ENCODE measurements at places on chromosomes 5 and 9.

DNA sequence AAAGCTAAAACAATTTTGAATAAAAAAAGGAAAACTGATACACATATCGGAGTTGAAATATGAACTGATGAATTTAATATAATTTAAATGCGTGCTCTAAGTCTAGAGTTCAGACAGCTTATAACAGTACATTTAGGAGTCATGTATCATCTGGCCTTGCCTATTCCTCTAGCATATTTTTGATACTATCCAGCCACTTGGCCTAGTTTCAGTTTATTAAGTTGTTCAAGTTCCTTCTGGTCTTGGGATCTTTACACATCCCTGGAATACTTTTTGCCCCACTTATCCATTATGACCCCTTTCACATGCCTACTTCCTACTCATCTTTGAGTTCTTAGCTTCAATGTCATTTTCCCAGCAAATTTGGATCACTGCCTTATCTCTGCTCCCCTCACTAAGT, 192.4 kb upstream of the EFNA5 start:
- no peak for DNase-seq

DNA sequence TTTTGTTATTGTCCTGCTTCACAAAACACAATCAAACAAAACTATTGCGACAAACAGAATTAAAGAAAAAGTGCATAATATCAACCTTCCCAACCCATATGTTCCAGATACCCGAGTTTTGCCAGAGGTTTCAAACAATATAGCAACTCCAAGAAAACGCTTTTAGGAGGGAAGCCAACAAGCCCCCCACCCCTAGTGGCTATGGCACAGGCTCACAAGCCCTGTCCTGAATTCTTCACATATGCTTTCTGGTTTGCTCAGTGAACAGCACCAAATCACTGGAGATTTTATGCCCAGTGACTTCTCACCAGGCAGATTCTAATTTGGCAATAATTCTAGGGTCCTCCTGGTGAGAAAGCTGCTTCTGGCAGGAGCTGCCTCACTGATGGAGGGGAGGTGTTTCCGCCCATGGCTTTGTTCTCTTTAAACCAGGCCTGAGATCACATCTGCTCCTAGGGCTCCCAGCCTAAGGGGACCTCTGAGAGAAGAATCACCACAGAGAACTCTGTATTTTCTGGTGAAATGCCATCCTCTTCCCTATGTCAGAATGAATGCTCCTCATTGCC, 1982.4 kb downstream of the EFNA5 start:
- DNase-seq = no peak

GRCh38 chr9:136848393-136849037, 694 bp upstream of the PHPT1 start:
- no peak for DNase-seq

DNA sequence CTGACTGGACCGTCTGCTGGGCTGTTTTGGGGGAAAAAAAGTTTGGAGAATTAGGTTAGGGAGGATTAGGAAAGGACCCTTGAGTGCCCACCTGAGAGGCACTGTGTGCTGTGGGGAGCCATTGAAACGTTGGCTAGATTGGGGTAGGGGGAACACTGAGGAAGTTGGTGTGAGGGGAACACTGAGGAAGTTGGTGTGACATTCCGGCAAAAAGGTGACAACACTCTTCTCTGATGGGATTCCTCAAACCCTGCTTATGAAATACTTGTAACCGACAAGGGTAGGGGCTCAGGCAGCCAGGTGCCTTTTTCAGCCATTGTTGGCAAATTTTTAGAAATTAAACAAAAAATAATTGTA, 1.0 kb downstream of the CYSTM1 start:
- no peak for DNase-seq

DNA sequence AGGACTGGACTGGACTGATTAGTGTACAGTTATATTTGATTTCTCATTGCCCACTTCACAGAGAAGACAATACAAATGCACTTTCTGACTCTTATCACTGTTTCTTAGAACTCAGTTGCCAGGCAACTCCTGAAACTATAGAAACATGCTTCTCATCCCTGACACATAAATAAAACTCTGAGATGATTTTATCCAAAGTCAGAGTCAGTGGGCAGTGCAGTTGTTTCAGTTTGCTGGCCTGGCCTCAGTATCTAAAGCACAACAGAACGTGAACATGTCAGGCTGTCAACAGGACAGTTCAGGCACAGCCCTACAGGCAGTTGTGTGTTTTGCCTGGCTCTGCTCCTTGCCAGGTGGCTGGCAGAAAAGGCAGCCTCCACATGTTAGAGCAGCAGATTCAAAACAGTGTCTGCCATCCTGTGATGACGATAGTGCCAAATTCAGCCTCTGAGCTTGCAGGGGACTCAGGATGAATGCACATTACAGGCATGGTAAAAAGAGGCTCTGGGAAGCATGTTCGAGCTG, 65.1 kb upstream of the CCDC152 start:
- no peak for DNase-seq

DNA sequence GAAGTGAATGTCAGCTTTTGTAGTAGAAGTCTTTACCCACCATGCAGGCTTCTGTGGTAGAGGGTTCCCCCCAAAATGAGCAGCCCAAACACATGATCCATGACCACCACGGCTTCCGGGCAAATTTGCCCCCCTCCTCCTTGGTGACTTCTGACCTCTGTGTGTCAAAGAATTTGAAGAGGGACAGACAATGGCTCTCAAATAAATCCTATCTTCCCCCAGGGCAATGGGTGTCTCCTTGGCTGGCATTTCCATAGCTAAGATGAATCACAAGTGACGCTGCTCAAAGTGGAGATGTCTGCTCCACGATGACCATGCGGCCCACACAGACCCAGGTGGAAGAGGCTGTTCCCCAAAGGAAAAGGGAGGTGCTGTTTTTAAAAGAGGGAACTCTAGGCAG, 30.2 kb upstream of the BOD1 start:
- no peak for DNase-seq

DNA sequence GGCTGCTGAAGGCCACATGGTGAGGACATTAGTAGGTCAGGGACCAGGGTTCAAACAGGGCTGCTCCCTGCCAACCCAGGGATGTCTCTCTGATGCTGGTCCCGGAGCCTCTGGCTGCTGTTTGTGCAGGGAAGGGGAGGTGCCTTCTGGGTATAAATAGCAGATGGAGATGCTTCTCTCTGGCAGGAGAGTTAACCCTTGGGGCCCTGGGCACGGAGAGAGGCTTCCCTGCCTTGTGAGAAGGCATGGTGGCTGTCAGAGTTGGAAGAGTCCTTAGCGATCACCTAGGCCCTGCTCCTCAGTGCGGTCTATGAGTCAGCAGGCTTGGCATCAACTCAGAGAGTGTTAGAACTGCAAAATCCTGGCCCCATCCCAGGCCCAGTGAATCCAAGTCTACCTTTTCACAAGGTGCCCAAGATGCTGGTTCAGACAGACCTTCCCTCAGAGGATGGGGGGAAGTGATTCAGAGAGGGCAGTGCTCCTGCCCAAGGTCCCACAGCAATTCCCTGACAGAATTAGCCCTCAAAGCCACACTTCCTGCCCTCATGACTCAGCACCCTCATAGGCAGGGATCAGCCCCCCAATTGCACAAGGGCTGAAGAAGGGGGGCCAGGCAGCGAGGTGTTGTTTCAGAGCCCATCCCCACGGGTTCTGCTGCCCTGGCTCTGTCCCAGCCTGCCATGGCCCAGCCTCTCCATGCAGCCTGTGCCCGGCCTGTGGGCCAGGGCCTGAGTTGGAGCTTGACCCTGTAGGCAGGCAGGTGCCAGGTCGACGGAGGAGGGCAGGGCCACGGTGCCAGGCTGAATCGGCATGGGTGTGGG, 25.6 kb downstream of the CAMK2A start:
- no peak for DNase-seq

DNA sequence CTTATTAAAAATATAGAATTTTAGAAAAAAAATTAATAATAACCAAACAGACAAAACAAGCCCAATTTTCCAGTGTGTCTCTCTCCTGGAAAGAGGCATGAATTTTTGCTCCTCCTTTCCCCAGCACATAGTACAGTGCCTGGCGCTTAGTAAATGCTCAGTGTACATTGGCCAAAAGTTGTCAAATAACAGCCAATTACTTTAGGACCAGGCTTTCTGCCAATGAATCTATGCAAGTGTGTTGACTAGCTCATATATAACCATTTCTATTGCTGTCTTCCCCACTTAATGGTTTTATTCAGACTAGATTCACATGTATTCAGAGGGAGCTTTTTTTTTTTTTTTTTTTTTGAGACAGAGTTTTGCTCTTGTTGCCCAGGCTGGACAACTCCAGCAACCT, 120.1 kb upstream of the CD180 start:
- no peak for DNase-seq

- DNase-seq = no peak
Measured at GRCh38 chr5:99248066-99248465, 319.3 kb upstream of the CHD1 start.

GRCh38 chr5:58890701-58891085, 307.8 kb downstream of the RAB3C start:
- DNase-seq = no peak

DNA sequence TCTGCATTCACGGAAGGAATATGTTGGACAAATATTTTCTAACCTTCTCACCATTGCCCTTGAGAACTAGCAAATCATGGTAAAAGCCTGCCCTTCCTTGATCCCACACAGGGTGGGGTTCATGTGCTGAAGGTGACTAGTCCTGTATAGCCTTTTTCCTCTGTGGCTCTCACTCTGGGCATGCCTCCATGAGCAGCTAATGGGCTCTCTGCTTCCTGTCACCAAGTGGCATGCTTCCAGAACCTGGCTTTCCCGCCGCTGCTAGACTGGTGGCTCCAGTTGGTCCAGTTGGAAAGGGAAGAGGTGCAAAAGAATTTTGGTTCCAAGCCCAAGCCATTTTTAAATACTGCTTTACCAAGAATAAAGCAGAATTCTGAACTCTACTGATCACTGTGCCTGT, 35.5 kb downstream of the FBXO10 start:
- DNase-seq = no peak

- DNase-seq = no peak
Measured at GRCh38 chr9:121654499-121655140, 3.2 kb downstream of the DAB2IP start.

DNA sequence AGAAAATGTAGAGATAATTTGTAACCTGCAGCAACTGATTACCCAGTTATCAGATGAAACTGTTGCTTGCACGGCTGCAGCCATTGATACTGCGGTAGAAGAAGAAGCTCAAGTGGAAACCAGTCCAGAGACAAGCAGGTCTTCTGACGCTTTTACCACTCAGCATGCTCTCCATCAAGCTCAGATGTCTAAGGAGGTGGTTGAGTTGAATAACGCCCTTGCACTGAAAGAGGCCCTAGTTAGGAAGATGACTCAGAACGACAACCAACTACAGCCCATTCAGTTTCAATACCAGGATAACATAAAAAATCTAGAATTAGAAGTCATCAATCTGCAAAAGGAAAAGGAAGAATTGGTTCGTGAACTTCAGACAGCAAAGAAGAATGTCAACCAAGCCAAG, 1.7 kb downstream of the KIF4B start:
- no peak for DNase-seq

GRCh38 chr9:98610211-98610610, 98.5 kb downstream of the GABBR2 start:
- DNase-seq = no peak

DNA sequence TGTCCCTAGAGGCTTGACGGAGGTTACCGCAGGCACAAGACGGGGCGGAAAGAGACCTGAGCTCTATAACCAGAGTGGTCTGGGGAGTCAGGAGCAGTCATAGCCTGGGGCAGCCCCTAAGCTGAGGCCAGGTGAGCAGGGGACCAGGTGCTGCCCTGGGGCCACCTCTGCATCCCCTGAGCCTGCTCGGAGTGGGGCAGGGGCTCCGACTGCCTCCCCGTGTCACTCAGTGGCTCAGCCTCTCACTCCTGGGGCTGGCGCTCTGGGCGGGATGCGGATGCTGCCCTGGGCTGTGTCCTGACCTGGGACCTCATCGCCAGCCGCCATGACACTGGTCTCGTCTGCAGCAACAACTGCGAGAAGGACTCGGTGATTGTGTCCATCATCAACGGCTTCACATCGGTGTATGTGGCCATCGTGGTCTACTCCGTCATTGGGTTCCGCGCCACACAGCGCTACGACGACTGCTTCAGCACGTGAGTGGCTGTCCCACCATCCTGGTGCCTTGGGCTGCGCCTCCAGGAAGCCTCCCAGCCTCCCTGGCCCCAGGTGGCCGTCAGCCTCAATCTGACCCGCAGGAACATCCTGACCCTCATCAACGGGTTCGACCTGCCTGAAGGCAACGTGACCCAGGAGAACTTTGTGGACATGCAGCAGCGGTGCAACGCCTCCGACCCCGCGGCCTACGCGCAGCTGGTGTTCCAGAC, 8.8 kb upstream of the SLC6A18 start:
- DNase-seq = no peak

GRCh38 chr5:35145012-35145411, 85.3 kb downstream of the PRLR start:
- DNase-seq = no peak

Measured in cortex of kidney (tissue), 1 donor.